Retina (tissue), 1 donor: ENCODE measurements at places on chromosomes 2 and 18.

- peak; percentile 49 for DNase-seq
Measured at GRCh38 chr2:120344976-120345581, 857 bp upstream of the INHBB start.

GRCh38 chr2:190179754-190180312, 117.3 kb upstream of the MSTN start:
- DNase-seq = no peak

DNA sequence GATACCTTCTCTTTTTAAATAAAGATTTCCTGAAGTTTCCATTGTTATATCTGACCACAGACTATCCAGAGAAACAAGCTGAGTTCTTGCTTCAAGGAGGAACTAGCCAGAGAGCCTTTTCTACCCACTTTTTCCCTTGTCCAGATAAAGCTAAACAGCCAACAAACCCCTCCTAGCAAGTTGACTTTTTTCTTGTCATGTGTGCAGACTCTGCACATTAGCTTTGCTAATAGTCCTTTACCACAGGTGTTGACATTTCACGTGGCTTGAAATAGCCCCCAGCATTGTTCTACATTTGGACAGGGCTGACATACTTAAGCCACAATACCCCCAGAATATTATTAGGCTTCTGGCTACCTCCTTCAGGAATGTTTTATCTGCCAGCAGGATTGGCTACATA, 40.7 kb downstream of the PCBP1 start:
- DNase-seq = no peak

DNA sequence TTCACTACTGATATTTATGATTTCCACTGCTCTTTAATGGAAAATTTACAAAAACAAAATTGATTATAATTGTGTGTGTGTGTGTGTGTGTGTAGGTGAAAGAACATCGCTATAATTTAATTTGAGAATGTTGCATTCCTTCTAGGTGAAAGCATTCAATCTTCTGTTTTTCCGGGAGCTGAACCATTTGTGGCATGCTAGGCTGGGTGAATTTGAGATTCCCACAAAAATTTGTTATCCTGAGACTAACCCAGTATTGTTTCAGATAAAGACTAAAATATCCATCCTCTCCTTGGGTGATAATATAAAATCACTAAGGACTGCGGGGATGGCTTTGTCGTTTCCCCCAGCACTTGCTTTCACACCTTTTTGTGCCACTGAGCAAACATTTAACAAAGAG, 911.2 kb upstream of the PIK3C3 start:
- no peak for DNase-seq

DNA sequence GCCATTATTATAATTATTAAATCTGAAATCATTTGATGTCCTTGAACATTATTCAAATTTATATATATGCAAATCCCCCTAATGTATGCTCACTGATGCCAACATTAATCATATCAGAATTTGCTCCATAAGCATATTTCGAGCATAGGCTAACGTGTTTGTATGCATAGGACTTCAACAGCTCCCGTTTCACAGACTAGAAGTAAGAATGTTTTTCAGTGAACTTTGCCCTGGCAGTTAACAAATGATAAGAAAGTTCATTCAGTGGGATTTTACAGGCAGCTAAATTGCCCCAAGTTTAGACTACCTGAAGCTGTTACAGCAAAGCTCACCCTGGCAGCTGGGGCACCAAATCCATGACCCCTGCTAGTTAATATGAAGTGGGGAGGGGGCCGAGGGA, 272.0 kb downstream of the LNPK start:
- DNase-seq = no peak

DNA sequence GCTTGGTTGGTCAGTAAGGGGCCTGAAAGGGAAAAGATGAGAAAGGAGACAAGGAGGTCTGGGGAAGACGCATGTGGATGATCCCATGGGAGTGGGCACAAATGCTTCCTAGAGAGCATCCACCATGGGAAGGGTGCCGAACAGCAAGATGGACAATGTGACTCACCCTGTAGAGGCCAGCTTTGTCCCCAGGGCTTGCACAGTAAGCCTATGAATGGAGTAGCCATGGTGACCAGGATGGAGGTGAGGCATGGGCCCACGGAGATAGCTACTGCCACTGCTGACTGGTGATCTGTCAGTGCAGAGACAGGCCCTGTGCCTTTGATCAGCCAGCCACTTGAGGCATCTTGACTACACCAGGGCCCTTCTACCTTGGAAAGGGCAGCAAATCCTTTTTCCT, 172.6 kb downstream of the HAUS1 start:
- no peak for DNase-seq

- DNase-seq = no peak
Measured at GRCh38 chr2:136539355-136539754, 226.0 kb upstream of the THSD7B start.

DNA sequence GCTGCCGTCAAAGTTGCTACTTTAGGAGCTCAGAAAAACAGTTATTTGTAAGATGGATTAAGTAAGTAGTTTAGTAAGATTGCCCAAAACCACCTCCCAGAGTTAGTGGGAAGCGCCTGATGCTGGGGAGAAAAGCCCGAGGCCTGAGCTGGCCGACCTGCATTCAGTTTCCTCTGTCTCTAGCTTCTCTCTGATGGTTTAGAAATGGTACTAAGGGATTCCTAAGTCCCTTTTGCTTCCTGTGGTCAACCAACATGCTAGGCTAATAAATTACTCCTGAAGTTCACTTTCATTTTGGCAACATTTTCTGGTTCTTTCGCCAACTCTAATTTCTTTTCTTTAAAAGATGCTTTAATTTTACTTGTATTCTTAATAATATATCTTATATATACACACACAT, 60.1 kb downstream of the ASAP2 start:
- DNase-seq = no peak

- DNase-seq = peak; percentile 89
Measured at GRCh38 chr2:134120733-134121630, 132.9 kb upstream of the MGAT5 start.

GRCh38 chr18:44411262-44411905, 269.3 kb upstream of the SETBP1 start:
- DNase-seq = no peak

- peak; percentile 89 for DNase-seq
Measured at GRCh38 chr18:48007955-48008701, 77.7 kb upstream of the SMAD2 start.

- no peak for DNase-seq
Measured at GRCh38 chr2:237482485-237482884, 4.6 kb upstream of the MLPH start.

- no peak for DNase-seq
Measured at GRCh38 chr18:9931678-9932077, 17.9 kb downstream of the VAPA start.

DNA sequence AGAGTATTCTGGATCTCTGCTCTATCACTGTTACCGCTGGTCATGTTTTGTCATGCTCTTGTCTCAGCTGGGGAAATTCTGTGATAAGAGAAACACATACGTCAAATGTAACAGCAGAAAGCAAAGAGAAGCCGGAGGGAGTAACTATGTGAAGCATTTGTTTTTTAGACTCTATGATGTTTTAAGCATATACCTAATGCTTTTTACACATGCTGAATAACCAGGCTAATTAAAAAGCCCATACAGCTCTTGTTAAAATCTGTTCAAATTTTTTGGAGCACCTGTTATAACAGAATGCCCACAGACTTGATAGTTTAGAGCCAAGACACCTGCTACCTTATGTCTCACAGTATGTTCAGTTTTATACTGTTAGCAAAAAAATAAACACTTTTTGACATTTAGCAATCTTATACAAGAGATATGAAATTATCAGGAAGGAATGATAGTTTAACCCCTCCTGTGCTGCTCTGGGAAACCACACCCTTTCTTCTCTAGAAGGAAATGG, 92.3 kb upstream of the TANK start:
- no peak for DNase-seq

DNA sequence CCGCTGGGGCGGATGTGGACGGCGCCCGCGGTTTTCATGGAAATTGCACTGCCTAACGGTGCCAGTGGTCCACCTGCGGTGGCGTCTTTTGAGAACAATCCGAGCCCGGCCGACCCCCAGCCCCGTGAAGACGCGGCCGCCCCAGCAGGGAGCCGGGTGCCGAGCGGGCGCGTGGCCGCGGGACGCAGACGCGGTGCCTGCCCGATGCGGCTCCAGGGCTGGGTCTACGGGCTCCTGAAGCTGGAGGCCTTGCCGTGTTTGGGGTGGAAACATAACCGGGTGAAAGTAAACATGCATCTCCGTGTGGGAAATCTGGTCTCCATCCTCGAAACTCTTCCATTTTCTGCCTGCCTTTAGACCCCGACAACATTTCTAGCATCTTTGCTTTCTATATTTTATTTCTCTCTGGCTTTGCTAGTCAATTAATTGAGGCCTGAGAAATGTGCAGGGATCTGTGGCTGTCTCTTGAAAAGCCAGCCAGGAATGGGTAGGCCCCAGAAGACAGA, 572 bp downstream of the INPP4A start:
- DNase-seq = peak; percentile 68

- DNase-seq = no peak
Measured at GRCh38 chr2:2054363-2054882, 276.7 kb downstream of the MYT1L start.

DNA sequence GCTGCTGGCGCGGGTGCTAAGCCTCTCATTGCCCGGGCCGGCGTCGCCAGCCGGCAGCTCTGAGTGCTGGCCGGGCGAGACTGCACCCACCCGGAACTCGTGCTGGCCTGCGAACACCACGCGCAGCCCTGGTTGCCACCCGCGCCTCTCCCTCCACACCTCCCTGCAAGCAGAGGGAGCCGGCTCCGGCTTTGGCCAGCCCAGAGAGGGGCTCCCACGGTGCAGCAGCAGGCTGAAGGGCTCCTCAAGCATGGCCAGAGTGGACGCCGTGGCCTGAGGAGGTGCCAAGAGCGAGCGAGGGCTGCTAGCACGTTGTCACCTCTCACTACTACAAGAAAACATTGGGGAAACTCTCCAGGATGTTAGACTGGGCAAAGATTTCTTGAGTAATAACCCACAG, 98.6 kb downstream of the SPIRE1 start:
- DNase-seq = no peak

GRCh38 chr2:6955511-6956136, 38.4 kb downstream of the RNF144A start:
- peak; percentile 36 for DNase-seq

- no peak for DNase-seq
Measured at GRCh38 chr18:68784071-68784470, 13.8 kb upstream of the CCDC102B start.

DNA sequence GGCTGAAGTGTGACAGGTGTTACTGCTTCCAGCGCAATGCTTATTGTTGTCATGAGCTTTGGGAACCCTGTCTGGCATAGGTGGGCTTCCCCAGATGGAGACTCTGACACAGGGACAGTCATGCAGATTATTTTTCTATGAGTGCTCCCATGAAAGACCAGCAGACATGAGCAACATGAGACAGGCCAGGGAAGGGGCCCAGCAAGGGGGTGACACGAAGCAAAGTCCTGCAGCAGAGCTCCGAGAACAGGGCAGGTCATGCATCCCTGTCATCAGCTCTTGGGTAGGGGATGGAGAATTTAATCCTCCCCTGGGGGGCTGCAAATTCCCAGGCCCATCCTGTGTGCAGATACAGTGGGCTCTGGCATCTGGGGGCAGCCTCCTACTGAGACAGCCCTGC, 77.4 kb downstream of the CTAGE1 start:
- peak; percentile 40 for DNase-seq

GRCh38 chr2:196125596-196125995, 45.8 kb downstream of the STK17B start:
- DNase-seq = no peak

DNA sequence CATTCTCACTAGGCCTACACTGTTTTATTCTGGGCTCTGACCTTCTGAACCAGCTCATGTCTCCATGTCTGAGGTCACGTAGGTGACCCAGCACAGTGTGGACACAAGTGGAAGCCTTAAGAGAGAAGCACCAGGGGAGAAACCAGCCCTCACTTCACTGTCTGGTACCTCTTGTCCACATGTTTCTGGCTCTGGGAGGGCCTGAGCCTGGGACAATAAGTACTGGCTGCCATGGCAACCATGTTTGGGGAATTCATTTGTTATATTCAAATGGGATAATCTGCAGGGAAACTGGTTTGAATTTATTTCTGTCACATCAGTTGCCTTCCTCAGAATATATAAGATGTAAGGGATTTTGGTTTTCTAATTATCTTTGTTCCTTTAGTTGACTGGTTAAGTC, 23.3 kb downstream of the MYO3B start:
- DNase-seq = no peak

- DNase-seq = no peak
Measured at GRCh38 chr2:70304498-70304897, 2.6 kb upstream of the FAM136A start.

GRCh38 chr18:11271954-11272353, 122.6 kb upstream of the PIEZO2 start:
- no peak for DNase-seq

GRCh38 chr2:26059542-26059941, 25.7 kb downstream of the RAB10 start:
- DNase-seq = no peak

DNA sequence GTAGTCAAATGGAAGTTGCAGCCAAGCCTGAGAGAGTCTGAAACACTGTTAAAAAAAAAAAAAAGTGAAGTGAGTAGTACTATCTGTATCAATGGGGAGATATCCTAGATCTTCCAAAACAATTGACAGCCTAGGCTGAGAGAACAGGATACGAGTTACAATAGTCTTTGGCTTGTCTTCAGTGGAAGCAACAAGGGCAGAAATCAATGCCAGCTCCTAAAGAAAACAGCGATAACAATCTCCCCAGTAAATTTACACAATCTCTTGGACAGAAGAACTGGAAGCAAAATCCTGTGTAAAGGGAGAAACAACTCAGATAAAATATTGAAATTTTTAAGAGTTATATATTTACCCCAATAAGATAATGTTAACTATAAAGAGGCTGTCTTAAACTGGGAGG, 508.7 kb downstream of the LRRTM4 start:
- DNase-seq = no peak

DNA sequence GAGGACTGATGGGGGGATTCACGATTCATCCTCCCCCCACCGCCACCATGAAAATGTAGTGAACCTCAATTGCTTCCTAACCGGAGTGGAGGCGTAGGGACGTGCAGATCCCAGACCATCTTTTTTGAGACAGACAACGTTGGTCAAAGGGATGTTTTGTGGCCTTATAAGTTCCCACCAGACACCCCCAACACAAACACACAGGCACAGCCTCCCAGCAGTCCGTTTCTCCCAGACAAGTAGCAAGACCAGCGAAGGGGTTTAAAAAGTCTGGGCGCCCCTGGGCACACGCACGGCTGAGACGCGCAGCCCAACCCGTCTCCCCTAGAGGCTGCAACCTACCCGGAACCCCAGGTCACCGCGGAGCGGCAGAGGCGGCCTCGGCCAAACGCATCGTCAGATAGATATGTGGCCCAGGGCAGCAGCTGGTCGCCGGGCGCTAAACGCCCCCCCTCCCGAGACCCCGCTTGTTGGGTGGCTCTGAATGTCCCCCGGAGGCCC, 1.3 kb downstream of the GBX2 start:
- peak; percentile 62 for DNase-seq

- DNase-seq = no peak
Measured at GRCh38 chr18:23291456-23292205, 156.3 kb downstream of the CABLES1 start.

- DNase-seq = no peak
Measured at GRCh38 chr2:175228179-175228578, 46.7 kb upstream of the ATP5MC3 start.

GRCh38 chr2:120307482-120307881, 38.5 kb upstream of the INHBB start:
- DNase-seq = no peak

- DNase-seq = no peak
Measured at GRCh38 chr18:573385-573784, 6.8 kb upstream of the CETN1 start.
